ENCODE measurements at places on chromosomes 2 and 18.

- no peak for DNase-seq
Observed at GRCh38 chr18:53941601-53942338, 282.7 kb downstream of the MBD2 start.

DNA sequence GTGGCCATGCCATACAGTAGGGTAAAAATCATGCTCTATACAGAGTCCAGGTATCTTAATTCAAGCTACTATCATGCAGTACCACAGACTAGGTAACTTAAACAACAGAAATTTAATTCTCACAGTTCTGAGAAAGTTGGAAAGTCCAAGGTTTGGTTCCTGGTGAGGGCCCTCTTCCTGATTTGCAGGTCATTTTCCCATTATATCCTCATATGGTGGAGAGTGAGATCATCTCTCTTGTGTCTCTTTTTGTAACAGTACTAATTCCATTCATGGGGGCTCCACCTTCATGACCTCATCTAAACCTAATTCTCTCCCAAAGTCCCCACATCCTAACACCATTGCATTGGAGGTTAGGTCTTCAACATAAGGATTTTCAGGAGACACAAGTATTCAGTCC, 335.0 kb upstream of the ACVR2A start:
- DNase-seq, result no peak

- DNase-seq, result no peak
Observed at GRCh38 chr18:61080954-61081528, 252.2 kb upstream of the CDH20 start.

DNA sequence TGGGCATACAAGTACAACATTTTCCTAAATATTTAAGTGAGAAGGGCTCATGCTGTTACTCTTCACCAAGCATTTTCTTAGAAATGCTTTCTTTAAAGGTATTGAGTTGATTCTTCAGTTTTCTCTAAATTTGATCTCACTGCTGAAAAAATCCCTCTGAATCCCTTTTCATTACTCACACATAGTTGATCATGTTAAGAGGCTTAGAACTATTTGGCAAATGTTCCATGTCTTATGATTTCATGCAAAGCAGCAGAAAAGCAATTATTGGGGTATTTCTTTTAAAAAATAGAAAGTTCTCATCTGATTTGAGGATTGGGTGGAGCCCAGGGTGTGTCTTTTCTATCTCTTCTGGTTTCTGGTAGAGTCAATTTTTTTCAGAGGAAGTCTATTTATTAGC, 1079.8 kb upstream of the ZEB2 start:
- no peak for DNase-seq

DNA sequence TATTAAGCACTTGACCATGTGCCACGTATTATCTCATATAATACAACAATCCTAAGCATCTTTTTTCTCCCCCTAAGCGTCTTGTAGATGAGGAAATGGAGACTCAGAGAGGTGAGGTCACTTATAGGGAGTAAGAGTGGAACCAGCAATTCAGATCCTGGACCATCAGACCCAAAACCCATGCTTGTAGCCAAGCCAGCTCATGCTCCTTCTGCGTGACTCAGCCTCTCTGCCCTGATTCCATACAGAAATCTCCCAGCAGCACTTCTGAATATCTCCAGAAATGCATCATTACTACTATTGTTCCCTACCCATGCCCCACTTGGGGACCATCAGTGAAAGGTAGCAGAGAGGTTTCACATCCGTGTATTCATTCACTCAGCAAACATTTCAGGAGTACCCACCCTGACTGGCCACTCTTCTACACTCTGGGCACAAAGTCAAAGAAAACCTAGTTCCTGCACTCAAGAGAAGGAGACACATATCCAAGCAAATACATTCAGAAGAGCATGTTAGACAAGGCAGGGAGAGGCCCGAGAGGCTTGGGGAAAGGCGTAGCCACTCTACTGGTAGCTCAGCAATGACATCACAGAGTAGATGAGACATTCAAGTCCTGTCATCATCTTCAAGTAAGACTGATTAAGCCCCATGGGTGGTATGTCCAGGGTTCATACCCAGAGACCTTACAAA, 141.9 kb downstream of the MTCL1 start:
- no peak for DNase-seq

GRCh38 chr2:7950035-7950612, 731.7 kb upstream of the ID2 start:
- DNase-seq, result no peak

GRCh38 chr2:11762799-11763461, 16.5 kb downstream of the LPIN1 start:
- no peak for DNase-seq

DNA sequence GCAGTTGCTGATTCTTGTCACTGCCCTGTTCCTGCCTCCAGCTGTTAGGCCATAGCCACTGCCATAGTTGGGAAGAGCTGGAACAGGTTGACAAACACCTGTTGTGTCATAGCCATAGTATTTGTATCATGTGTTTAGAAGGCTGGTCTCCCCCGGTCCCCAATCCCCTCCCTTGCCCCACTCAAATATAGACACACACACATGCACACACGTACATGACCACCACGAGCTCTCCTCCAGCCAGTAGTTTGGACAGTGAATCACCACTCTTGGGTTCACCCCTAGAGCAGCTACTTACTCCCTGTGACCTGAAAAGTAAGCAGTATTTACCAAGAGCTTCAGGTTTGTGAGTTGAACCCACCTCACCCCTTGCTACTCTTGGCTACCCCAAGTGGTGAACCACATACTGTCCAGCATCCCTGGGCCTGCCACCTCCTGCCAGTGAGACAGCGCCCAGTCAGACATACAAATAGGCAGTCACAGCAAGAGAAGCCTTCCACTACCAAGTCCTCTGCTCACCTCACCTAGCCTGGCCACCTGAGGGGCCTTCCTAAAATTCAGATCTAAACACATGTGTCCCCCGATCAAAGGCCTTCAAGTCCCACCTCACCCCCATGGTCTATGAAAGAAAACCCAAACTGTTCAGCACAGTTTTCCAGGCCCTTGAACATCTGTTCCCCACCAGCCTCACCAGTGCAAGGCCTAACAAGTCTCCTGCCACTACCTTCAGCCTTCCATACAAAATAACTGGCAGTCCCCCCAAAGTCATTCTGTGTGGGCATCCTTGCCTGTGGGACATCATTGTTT, 7.1 kb downstream of the PCBP1 start:
- no peak for DNase-seq

DNA sequence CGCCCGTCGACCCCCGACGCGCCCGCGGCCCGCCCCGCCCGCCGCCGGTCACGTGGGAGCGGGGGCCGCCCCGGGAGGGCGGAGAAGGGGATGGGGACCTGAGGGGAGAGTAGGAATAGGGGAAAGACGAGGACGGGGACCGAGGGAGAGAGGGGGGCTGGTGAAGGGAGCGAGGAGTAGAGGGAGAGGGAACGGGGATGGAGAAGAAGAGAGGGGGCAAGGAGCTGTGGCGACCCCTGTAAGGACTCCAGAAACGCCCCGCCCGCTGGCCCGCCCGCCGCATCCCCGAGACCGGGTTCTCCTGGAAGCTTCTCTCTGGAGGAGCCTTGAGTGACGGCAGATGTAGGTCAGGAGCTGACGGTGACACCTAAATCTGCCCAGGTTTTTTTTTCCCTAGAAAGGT, 615 bp downstream of the ADNP2 start:
- peak; percentile 28 for DNase-seq

DNA sequence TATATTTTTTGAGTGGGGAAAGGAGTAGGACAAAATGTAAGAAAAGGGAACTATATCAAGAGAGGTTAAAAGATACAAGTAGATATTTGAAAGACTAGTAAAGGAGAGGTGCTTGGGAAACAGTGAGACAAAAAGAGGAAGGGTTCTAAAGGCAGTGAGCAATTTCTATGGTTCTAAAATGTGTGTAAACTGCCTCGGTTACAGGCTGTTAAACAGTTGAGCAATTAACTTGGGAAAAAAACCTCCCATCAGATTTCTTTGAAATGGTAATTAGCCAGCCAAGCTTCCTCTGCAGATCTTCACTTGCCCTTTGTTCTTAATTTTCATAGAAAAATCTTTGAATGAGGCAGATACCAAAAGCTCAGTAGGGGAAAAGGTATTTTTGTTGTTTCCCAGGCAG, 238.7 kb upstream of the KCNH7 start:
- DNase-seq, result no peak

- no peak for DNase-seq
Observed at GRCh38 chr2:172667581-172668325, 67.9 kb upstream of the RAPGEF4 start.

DNA sequence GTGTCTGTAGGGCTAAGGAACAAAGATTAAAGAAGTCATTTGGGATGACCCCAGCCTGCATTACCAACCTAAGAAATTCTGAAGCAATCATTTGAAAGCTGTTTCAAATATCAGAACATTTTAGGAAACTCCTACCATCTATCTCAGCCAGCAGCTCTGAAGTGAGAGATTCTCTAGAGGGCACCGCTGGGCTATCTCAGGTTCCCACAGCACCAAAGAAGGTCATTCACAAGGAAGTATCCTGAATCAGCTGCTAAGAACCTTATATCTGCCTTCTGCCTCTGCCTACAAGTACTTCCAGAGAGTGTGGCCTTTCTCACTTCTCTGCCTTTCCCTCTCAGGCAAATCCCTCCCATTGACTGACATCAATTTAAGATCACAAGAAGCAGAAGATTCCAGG, 13.4 kb upstream of the EVA1A start:
- DNase-seq, result no peak

DNA sequence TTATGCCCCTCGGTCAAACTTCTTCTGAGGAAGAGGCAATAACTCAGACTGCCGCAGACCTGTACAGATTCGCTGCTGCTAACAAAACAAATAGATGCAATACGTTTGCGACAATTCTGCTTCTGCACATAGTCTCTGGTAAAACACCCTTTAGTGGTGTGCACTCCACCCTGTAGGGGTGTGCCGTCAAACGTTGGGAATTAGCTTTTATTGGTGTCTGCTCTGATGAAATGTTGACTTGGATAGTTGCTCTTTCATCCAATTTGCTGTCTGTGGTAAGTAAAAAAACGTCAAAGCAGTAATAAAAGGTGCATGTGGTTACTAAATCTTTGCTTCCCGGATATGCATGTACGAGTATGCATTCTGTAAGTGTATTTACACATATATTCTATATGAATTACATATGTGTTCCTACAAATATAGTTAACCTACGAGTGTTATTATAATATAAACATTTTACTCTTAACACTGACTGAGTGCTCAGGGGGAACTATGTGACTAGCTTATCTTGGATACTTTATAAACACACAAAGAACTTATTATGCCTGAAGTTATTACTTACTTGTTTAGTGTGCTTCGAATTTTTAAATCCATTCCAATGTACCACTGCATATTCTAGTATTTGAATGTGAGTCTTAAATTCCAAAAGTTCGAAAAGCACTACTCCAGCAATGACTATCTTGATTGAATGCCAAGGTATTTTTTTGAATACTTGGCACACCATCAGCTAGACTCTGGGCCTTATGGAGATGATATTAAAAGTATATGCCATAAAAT, 610.2 kb downstream of the ZEB2 start:
- DNase-seq, result no peak

- DNase-seq, result no peak
Observed at GRCh38 chr18:44135741-44136140, 544.9 kb upstream of the SETBP1 start.

DNA sequence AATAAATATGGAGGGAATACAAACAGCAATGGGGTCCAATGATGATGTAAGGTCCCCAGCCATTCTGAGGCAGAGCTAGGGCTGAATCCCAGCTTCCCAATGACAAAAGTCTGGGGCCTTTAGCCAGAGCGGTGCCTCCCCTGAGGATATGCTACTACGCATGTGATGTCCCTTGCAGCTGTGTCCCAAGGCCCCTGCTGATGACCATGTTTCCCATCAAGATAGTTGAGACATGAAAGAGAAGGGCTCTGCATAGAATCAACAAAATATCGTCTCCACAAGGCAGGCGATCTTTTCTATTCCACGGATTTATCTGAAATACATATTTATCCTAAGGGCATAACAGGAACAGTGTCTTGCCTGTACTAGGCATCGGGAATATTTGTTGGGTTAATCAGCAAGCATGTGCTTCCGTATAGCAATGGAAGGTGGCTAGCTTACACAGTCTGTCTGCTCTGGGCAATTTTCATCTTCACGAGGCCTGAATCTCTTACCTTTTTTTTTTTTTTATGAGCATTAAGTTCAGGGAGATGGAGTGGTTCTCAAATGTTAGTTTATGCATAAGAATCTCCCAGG, 284.6 kb downstream of the CNTNAP5 start:
- DNase-seq, result no peak

DNA sequence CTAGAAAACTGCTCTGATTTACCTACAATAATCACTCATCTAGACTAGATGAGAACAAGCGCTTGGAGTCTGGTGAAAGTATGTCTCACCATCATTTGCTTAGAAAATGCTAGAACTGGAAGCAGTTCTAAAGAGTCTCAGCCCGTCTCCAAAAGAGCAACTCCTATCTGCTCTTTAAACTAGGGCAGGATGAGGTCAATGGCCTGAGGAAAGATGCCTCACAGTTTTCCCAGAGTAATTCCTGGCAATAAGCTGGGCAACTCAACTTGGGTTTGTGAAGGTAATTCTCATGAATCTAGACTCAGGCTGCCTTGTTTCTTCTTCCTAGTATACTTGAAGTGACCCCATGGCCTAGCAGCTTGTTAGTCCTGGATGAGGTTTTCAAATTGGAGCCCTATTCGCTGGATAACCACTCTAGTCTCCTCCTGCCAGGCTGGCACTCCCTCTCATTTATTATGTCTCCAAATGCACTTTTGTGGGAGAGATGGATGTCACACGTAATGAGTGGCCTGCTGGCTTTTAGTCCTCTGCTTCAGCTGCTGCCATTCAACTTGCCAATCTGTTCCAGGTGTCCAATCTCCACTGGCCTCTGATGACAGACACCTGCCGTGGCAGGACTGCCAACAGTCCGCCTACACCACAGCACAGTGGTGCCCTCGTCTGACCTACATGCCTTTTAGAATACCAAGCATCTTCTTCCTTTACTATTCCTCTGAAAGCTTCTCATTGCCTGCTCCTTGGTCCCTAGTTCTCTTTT, 80.9 kb downstream of the CABYR start:
- no peak for DNase-seq

- no peak for DNase-seq
Observed at GRCh38 chr18:78292618-78293380, 686.8 kb upstream of the SALL3 start.

GRCh38 chr2:167333245-167333644, 445.0 kb downstream of the XIRP2 start:
- no peak for DNase-seq

- DNase-seq, result no peak
Observed at GRCh38 chr2:224951723-224952481, 90.4 kb downstream of the DOCK10 start.

DNA sequence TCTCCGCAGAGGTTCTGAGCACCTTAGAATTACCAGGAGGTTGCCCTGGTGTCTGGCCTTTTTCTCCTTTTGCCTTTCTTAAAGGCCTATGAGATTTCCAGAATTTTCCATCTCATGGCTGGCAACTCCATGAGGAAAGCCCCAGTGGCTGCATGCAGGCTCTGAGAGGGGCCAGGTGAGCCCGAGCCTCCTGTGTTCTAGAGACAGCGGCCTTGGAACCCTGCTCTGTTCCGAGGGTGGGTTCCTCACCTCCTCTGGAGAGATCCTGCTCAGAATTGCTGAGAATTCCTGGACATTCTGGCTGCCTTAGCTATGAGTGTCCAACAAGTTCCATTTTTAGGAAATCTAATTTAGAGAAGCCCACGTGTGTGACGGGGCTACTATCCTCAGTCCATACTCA, 35.7 kb upstream of the HPCAL1 start:
- DNase-seq, result no peak
